ENCODE measurements at places on chromosomes 1 and 21.

- H3K27ac ChIP-seq = no peak overlapping the region
- no peaks in the 10 kb centered on the region for H3K36me3 ChIP-seq
- H3K4me1 ChIP-seq = no peaks in the 10 kb centered on the region
- no peak overlapping the region for H3K4me3 ChIP-seq
These were observed 58.1 kb downstream of the CACNA1E start for GRCh38 chr1:181541458-181541857.

- H3K4me3 ChIP-seq = no peak overlapping the region
- H3K27me3 ChIP-seq = no peaks in the 10 kb centered on the region
- H3K4me1 ChIP-seq = no peaks in the 10 kb centered on the region
- no peak for DNase-seq
These were observed 61.9 kb downstream of the ACOT7 start for GRCh38 chr1:6331543-6332273.

GRCh38 chr1:6409053-6409452 lies 10.7 kb downstream of the HES2 start:
- H3K27me3 ChIP-seq = no peaks in the 10 kb centered on the region
- H3K27ac ChIP-seq = no peak overlapping the region
- no peak for DNase-seq
- H3K4me3 ChIP-seq = no peak overlapping the region

DNA sequence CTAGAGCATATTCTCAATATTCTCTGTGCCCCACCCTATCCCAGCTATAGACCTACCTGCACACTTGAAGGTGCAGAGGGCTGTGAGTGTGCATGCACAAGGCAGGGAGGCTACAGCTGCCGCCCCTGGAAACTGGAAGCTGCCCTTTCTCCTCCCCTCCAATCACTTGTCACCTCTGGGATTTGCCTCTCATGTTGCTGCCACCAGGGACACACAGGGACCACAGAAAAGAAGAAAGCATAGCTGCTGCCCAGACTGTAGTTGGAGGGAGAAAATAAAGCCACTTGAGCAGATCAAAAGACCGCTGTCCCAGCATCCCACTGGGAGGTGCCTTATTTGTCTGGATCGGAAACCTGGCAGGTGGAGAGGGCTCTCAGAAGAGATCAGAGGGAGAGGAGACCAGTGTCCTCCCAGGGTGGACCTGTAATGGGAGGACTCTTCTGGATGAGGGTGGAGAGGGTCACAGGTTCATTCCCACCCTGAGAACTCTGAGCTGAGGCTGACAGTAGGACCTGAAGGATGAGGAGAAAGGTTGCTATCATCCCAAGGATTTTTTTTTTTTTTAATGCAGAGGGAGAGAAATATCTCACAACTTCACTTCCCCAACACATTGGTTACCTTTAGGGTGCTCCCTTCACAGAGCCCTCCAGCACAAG lies 7.6 kb upstream of the INPP5B start:
- no peak overlapping the region for H3K4me3 ChIP-seq
- DNase-seq = peak; percentile 58
- peaks cover 46% of the 10 kb centered on the region for H3K4me1 ChIP-seq

GRCh38 chr1:19450811-19451515 lies 34.4 kb downstream of the CAPZB start:
- H3K27me3 ChIP-seq = no peaks in the 10 kb centered on the region
- H3K4me1 ChIP-seq = peaks cover 50% of the 10 kb centered on the region
- DNase-seq = no peak
- H3K27ac ChIP-seq = no peak overlapping the region

DNA sequence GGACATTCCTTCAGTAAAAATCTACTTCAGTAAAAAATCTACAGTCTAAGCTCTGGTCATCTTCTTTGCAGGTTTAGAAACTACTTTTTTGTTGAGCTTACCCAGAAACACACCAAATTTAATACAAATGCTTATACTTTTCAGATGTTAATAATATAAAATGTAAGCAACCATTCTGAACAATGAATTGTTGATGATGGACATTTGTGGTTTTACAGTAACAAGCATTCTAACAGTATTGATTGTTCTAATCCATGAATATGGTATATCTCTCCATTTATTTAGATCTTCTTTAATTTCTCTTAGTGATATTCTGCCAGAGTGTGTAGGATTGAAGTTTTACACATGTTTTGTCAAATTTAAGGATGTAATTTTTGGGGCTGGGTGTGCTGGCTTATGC lies 27.0 kb upstream of the SRSF10 start:
- no peak for DNase-seq
- H3K27ac ChIP-seq = no peak overlapping the region
- peaks cover 83% of the 10 kb centered on the region for H3K4me1 ChIP-seq
- no peak overlapping the region for H3K4me3 ChIP-seq
- no peaks in the 10 kb centered on the region for H3K36me3 ChIP-seq
- H3K27me3 ChIP-seq = no peaks in the 10 kb centered on the region
